ENCODE measurements at places on chromosomes 2 and 18. TPM values are rescaled to one million over a fixed set of nuclear protein-coding genes. Genes with fewer than 3 reads are reported as not detected.

Gene LRP1B
- 3.2 TPM for total RNA-seq

Gene CROCC2
- total RNA-seq, result not detected

Gene HOXD9
- total RNA-seq, result 14.6 TPM

Gene CHAC2
- total RNA-seq, result 2.9 TPM

Gene PER2
- 9.6 TPM for total RNA-seq

DNA sequence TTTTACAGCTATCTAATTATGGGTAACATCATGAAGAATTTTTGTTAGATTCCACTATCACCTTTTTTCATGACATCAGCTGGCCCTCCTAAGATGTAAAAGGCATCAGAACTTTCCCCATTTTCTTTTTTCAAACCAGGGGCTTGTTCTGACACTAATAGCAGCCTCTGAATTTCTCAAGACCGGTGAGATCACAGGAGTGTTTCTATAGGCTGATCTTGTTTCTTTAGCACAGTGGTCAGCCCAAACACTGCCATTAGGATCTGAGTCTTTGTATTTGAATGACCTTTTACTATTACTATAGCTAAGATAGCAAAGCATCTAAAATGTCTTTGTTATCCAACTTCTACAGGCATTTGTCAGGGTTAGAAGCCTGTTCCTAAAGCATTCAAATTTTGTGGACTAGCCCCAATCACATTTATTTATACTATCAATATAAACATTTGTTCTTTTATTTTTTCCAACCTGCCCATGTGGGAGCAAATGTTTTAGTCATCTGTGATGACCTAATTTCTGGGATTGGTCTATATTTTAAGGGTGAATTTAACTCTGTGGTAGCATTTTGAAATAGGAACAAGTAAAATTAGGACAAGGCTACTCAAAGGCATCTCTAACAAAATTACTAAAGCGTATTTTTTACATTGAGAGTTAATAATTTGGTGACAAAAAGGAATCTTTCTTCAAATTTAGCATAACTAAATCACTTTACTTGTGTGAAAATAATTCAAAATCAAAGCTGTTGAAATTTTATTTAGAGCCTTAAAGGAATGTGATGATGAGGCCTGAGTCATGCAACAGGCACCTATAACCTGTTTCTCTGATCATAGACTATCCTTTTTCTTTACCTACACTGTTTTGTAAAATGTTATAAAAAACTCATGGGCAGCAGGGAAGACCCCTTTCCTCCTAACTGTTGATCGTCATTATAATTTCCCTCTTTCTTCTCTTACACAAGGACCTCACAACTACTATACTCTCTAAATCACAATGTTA lies 39.3 kb downstream of the ZAP70 start:
- DNase-seq, result no peak

- DNase-seq, result peak; percentile 43
These were observed 58.9 kb downstream of the INPP4A start for GRCh38 chr2:98503481-98504105.

DNA sequence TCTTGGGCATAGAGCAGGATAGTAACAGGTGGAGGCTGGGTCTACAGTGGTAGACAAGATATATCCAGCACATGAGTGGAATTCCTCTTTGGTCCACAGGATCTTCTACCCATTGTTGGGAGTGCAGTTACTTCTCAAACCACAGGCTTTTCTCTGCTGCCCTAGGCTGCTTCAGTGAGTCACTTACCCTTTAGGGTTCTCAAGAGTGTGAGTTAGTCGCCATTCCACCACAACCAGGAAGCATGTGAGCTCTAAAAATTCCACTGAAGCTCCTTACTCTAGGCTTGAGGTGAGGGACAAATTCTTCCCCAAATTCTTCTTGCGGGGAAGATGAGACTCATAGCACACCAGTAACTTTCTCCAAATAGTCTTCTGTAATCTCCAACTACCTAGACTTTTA lies 189.4 kb downstream of the PLCL1 start:
- DNase-seq, result no peak

DNA sequence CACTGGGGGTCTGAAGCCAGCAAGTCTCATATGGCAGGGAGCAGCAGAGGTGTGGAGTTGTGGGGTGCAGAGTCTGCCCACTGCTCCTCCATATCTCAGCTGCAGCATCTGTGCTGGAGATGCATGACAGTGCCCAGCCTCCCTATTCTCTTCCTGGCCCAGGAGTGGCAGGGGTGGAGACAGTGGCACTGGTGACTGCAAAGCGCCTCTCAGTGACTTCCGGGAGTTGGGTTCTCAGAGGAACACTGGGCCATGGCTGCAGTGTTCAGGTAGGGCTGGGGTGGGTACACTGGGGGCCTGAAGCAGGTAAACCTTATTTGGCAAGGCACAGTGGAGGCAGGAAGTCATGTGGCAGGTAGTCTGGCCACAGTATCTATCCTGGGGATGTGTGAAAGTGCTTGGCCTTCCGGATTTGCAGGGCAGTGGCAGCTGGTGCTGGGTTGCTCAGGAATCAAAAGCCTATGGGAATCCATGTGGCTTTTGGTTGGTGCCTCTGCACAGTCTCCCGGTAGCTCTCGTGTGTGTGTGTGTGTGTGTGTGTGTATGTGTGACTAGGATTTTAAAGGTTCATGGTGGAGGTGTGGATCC lies 60.3 kb upstream of the THUMPD2 start:
- DNase-seq, result no peak

DNA sequence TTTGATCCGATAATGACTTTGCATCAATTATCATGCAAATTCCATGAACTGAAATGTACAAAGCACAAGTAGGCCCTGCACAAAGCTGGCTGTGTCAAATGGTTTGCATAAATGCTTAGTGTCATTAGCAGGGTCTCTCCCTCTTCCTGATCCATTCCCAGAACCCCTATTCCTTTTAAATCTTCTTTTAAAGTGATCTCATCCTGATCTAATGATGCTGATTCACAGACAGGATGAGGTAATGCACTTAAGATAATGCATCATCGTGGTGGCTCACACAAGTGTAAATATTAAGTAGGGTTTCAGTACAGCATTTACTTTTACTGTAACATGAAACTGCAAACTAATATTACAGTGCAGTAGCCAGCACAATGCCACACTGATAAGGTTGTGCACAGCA lies 304.8 kb upstream of the SOX11 start:
- no peak for DNase-seq

- no peak for DNase-seq
These were observed 1144.7 kb upstream of the PIK3C3 start for GRCh38 chr18:40810372-40810771.

GRCh38 chr2:165505514-165505913 lies 36.0 kb downstream of the CSRNP3 start:
- no peak for DNase-seq

- DNase-seq, result no peak
These were observed 128.8 kb upstream of the MSH6 start for GRCh38 chr2:47653902-47654789.

DNA sequence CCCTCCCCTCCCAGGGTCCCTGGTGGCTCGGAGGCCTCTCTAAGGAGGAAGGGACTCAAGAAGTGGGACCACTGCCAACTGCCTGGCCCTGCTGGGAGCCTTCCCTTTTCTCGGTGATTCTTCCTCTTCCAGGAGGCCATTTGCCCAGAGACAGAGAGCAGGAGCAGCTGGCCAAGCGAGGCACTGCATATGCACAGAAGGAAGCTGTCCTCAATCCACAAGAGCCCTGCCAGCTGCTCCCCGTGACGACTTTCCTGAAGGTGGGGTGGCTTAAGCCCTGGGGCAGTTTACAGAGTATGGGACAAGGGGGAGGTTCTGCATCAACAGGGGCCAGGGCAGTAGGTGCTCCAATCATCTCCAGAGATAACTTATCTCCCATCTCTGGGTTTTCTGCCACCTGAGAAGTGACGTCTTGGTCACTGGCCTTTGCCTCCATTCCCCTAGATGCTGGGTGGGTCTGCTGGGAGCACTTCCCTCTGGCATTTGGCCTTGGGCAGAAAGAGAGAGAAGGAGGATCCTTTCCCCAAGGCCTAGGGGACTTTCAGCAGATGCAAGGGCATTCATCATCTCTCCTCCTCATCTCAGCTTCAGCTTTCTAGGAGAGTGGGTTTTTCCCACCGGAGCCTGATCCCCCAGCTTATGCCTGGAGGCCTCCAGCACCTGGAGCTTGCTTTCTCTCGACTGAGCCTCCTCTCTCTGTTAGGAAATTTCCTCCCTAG lies 28.5 kb downstream of the CIB4 start:
- DNase-seq, result peak; percentile 78

DNA sequence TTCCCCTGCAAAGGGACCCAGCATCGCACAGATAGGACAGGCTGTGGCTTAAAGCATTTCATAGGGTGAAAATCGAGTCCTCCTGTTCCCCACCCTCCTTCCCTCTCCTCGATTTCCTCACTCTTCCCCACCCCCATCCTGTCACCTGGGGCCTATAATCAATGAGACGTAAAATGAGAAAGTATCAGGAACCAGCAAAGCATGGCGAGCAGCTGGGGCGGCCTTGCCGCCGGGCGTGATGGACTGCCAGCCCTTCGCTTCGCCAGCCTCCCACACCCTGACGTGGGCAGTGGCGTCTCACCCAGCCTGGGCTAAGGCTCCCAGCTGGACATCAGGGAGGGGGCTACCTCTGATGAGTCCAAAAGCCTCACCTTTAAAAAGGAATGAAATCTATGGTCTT lies 11.1 kb downstream of the SLC30A3 start:
- no peak for DNase-seq

DNA sequence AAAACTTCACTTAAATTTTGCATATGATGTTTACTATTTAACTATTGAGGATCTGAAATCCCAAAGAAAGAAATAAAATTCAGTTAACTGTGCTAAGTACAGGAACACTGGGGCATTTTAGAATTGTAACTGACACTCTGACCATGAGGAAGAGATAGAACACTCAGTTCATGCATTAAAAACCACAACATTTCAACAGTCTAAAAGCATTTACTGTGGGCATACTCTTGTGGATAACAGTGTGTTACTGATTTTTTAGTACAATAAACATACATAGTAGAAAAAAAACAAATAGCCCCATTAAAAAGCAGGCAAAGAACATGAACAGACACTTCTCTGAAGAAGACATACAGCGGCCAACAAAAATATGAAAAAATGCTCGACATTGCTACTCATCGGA lies 1122.7 kb upstream of the PIK3C3 start:
- DNase-seq, result no peak

DNA sequence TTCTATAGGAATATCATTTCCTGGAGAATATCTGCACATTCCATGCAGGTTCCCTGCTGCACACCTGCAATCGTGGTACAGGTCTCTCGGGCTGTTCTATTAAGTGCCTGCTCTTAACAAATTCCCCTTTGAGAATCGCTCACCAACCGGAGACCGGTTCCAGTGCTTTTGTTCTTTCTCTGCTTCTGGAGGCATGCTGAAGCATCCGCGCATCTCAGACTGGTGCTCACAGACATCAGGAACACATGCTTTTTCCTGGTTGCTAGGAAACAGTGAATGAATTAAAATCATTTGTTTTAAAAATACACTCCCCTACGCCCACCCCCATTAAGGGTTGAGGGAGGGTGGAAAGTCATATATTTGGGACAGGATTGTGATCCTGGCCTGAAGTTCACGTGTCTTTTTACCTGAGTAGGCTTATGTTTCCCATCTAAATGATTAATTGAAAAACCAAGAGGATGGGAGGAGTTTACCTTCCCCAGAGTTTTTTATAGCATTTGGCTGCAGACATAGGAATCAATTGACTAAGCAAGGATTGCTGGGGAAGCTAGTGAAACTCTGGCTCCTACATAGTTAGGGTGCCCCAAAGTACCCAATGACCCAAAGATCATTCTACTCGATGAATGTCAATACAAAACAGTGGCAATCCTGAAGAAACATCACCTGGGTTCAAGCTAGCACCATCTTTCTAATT lies at the start of gene C2orf80:
Gene C2orf80, minus strand, starts transcription at position 221 of the 694 bp plus-strand sequence. CDS start 3,044 bp downstream, outside the sequence.
- DNase-seq, result no peak

- no peak for DNase-seq
These were observed 13.7 kb upstream of the PER2 start for GRCh38 chr2:238302087-238302486.

GRCh38 chr2:232321156-232321816 lies 57.3 kb upstream of the ALPP start:
- DNase-seq, result peak; percentile 37

DNA sequence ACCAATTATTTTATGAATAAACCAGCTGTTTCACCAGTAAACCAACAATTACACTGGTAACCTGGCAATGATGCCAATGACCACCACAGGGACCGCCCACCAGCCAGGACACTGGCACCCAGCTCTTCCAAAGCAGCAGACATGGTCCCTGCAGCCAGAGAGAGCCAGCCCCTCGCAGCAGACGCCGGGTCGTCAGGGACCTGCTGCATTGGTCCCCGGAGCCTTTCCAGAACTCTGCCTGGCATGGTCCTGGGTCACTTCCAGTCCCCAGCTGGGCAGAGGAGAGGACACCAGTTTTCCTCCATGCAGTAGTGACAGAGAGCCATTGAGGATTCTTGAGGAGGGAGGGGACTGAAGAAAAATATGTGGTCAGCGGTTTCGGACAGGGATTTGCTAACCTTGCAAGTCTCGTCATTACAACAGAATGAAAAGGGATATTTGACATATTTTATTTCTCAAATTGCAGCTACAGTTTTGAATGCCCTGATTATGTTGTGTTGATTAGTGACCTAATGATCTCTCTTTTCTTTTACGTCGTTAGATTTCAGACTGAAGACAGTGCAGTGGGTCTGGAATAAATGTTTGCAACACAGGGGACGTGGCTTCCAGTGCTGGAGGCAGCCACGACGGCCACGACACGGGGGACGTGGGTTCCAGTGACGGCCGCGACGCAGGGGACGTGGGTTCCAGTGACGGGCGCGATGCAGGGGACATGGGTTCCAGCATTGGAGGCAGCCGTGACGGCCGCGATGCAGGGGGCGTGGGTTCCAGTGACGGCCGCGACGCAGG lies 154.5 kb downstream of the TPO start:
- no peak for DNase-seq

GRCh38 chr2:232731470-232731869 lies 34.3 kb downstream of the GIGYF2 start:
- DNase-seq, result no peak

DNA sequence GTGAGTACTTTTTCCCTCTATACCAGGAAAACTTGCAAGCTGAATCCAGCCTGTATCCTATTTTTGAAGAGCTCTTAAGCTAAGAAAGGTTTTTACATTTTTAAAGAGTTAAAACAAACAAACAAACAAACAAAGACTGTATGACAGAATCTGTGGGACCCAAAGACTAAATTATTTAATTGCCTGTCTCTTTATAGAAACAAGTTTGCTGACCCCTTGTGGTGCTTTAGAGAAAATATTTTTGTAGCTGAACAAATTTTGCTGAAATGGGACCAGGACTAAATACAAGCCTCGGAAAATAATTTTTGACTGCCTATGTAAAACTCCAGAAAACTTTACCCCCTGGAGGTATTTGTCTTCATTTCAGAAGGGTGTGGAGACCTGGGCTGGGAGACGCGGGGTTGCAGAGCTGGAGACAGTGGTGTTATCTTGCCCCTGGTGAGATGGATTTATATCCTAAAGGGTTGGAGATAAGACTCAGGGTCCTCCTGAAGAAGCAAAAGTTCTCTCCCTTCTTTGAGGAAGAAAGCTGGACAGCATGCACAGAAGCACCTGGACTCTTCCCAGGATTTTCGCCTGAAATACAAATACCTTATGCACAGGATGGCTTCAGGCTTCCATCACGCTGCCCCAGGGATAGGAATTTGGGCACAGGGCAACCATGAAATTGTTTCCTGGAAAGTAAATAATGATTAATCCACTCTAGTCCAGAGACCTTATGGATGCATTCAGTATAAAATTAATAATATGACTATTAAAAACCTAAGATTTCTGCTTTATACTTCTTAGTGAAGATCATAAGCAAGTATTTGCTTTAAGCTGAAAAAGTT lies 54.3 kb downstream of the TMX3 start:
- no peak for DNase-seq
